ENCODE measurements at places on chromosomes 1 and 21. TPM values are rescaled to one million over a fixed set of nuclear protein-coding genes. Genes with fewer than 3 reads are reported as not detected.

Gene KCNA3
- total RNA-seq = 5.6 TPM

Gene PTPRC
- total RNA-seq = under 0.01 TPM

Gene NTNG1
- 4.4 TPM for total RNA-seq

Gene SOAT1
- 31.1 TPM for total RNA-seq

Gene MEX3A
- total RNA-seq = 1.7 TPM

GRCh38 chr1:32965251-32965747 lies 690 bp upstream of the RNF19B start:
- H3K4me1 ChIP-seq = peaks cover 12% of the 10 kb centered on the region
- H3K27ac ChIP-seq = no peak overlapping the region
- no peak for DNase-seq
- H3K4me3 ChIP-seq = no peak overlapping the region

GRCh38 chr1:22163564-22163963 lies 20.7 kb upstream of the WNT4 start:
- no peaks in the 10 kb centered on the region for H3K27me3 ChIP-seq
- H3K36me3 ChIP-seq = no peaks in the 10 kb centered on the region
- no peak overlapping the region for H3K4me3 ChIP-seq
- no peak overlapping the region for H3K27ac ChIP-seq
- no peak for DNase-seq

- no peaks in the 10 kb centered on the region for H3K4me1 ChIP-seq
- H3K4me3 ChIP-seq = no peak overlapping the region
- no peaks in the 10 kb centered on the region for H3K36me3 ChIP-seq
- DNase-seq = no peak
- no peak overlapping the region for H3K27ac ChIP-seq
- H3K27me3 ChIP-seq = no peaks in the 10 kb centered on the region
These were observed 23.8 kb downstream of the THEM4 start for GRCh38 chr1:151885479-151885878.

DNA sequence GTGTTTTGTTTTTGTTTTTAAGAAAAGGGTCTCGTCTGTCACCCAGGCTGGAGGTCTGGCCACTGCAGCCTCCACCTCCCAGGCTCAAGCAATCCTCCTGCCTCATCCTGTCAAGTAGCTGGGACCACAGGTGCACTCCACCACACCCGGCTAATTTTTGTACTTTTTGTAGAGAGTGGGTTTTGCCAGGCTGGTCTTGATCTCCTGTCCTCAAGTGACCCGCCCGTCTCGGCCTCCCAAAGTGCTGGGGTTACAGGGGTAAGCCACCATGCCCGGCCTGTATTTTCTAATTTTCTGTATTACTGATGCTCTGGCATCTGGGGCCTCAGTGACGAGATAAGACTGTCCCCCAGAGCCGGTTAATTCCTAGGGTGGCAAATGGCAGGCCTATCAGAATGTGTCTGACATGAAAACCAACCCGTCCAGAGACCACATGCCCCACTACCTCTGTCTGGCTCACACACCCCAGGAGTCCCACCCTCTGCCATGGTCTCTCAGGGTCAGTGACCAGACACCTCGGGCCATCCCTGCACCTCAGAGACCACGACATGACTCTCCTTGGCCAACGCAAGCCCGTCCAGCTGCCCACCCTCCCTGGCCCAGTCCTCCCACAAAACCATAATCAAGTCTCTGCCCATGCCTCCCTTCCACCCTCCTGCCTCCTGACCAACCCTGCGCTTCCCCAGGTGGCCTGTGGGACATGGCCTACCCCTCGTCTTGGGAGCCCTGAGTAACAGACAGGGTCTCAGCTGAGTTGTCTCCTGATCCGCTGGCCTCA lies 12.5 kb downstream of the NPHP4 start:
- no peak overlapping the region for H3K4me3 ChIP-seq
- H3K27me3 ChIP-seq = no peaks in the 10 kb centered on the region
- no peak for DNase-seq
- no peaks in the 10 kb centered on the region for H3K4me1 ChIP-seq
- H3K36me3 ChIP-seq = no peaks in the 10 kb centered on the region

- H3K4me1 ChIP-seq = no peaks in the 10 kb centered on the region
- DNase-seq = no peak
- H3K36me3 ChIP-seq = peaks cover 5% of the 10 kb centered on the region
- H3K4me3 ChIP-seq = no peak overlapping the region
- H3K27ac ChIP-seq = no peak overlapping the region
These were observed 95.6 kb downstream of the TTC3 start for GRCh38 chr21:37168666-37169065.

DNA sequence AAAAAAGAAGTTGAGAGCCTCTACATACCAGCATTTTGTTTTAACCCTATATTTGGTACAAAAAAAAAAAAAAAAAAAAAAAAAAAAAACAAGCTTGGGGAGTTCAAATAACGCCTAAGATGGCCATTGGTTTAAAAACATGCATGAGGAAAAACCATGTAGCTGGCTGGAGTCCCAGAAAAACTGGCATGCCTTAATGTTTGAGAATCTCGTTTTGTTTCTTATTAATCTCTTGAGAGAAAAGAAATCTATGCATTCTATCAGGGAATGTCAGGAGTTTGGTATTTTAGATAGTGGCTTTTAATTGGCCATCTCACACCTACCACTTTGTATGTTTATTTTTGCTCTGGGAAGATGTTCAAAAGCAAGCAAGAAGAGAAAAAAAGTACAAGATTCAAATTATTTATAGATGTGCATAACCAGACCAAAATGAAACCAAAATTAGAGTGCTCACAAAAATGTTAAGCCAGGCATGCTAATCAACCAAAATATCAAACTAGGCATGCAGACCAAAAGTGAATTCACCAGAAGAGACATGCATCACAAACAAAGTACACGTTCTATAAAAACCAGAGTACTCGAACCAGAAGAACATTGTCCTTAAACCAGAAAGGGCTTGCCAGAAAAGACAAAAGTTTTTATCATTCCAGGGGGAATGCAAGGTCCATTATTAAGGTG lies 156.6 kb downstream of the AK5 start:
- no peaks in the 10 kb centered on the region for H3K4me1 ChIP-seq
- no peak overlapping the region for H3K4me3 ChIP-seq
- H3K27me3 ChIP-seq = no peaks in the 10 kb centered on the region
- peak; percentile 79 for DNase-seq
- peak overlapping the region; percentile 65 for H3K27ac ChIP-seq
- no peaks in the 10 kb centered on the region for H3K36me3 ChIP-seq

- DNase-seq = no peak
- H3K36me3 ChIP-seq = no peaks in the 10 kb centered on the region
- H3K27ac ChIP-seq = no peak overlapping the region
- H3K4me1 ChIP-seq = peaks cover 20% of the 10 kb centered on the region
- H3K27me3 ChIP-seq = no peaks in the 10 kb centered on the region
These were observed 25.3 kb downstream of the MPZL1 start for GRCh38 chr1:167746988-167747655.

- peak; percentile 94 for DNase-seq
- no peak overlapping the region for H3K4me3 ChIP-seq
- H3K27ac ChIP-seq = no peak overlapping the region
These were observed 34.9 kb upstream of the RUNX3 start for GRCh38 chr1:24964811-24965570.

DNA sequence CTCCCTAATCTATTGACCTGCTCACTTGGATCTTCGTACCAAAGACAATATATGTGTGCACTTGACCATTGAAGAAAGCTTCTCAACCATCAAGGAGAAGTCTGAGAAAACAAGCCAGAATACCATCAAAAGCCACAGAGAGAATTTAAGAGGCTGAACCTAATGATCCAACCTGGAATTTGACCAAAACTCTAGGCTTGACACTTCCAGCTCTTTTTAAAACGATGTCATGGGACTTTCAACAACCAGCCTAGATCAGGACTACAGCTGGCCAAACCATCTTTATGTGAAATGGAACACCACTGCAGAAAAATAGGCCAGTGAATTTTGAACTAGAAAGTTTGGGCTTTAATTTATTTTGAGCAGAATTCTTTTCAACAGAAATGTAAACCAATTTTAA lies 444.4 kb downstream of the LTN1 start:
- no peaks in the 10 kb centered on the region for H3K27me3 ChIP-seq
- peak; percentile 30 for DNase-seq
- no peak overlapping the region for H3K4me3 ChIP-seq
- H3K4me1 ChIP-seq = peaks cover 2% of the 10 kb centered on the region
- H3K36me3 ChIP-seq = no peaks in the 10 kb centered on the region

- H3K36me3 ChIP-seq = no peaks in the 10 kb centered on the region
- H3K27ac ChIP-seq = no peak overlapping the region
- no peak overlapping the region for H3K4me3 ChIP-seq
- H3K4me1 ChIP-seq = no peaks in the 10 kb centered on the region
- DNase-seq = no peak
- no peaks in the 10 kb centered on the region for H3K27me3 ChIP-seq
These were observed 2.3 kb downstream of the PYHIN1 start for GRCh38 chr1:158933621-158934020.

GRCh38 chr1:84297546-84298244 lies 3.8 kb upstream of the SAMD13 start:
- DNase-seq = no peak
- H3K4me1 ChIP-seq = peaks cover 13% of the 10 kb centered on the region
- no peaks in the 10 kb centered on the region for H3K36me3 ChIP-seq
- H3K27ac ChIP-seq = no peak overlapping the region
- H3K27me3 ChIP-seq = no peaks in the 10 kb centered on the region

GRCh38 chr1:172278478-172278877 lies 142.0 kb upstream of the C1orf105 start:
- peak; percentile 87 for DNase-seq
- H3K4me3 ChIP-seq = no peak overlapping the region
- H3K36me3 ChIP-seq = no peaks in the 10 kb centered on the region
- no peak overlapping the region for H3K27ac ChIP-seq
- peaks cover 4% of the 10 kb centered on the region for H3K4me1 ChIP-seq

DNA sequence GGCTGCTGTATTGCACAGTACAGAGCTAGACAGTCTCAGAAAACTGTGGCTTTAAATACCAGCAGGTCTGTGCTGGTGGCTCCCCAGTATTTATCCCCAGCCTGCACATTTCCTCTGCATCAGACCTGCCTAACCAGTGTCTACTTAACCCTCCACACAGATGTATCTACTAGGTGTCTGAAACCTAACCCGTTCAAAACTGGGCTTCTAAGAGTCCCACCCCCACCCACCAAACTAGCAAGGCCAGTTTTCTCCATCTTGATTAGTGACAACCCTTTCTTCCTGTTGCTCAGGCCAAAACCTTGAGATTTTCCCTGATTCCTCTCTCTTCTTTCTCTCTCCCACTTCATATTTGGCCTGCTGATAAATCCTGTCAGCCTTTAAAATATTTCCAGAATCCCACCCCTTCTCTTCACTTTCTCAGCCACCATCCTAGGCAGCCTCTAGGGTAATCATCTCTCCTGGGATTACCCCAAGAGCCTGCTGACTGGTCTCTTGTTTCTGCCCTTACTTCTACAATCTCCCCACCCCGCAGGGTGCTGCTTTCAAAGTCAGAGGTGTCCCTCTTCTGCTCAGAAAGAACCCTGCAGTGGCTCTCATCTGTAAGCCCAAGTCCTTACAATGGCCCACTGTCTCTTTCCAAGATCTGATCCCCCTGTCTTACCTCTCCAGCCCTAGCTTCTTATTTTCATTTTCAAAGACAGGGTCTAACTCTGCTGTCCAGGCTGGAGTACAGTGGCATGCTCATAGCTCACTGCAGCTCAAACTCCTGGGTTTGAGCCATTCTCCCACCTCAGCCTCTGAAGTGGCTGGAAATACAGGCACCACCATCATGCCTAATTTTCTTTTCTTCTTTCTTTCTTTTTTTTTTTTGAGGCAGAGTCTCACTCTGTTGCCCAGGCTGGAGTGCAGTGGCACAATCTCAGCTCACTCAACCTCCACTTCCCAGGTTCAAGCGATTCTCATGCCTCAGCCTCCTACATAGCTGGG lies 45.2 kb downstream of the H3-3A start:
- no peak overlapping the region for H3K4me3 ChIP-seq
- peaks cover 7% of the 10 kb centered on the region for H3K4me1 ChIP-seq
- no peaks in the 10 kb centered on the region for H3K36me3 ChIP-seq
- no peak overlapping the region for H3K27ac ChIP-seq
- no peak for DNase-seq

GRCh38 chr1:227941509-227942020 lies 6.2 kb downstream of the WNT9A start:
- H3K4me1 ChIP-seq = no peaks in the 10 kb centered on the region
- no peak overlapping the region for H3K4me3 ChIP-seq
- DNase-seq = no peak
- no peak overlapping the region for H3K27ac ChIP-seq
- H3K27me3 ChIP-seq = no peaks in the 10 kb centered on the region
- no peaks in the 10 kb centered on the region for H3K36me3 ChIP-seq

DNA sequence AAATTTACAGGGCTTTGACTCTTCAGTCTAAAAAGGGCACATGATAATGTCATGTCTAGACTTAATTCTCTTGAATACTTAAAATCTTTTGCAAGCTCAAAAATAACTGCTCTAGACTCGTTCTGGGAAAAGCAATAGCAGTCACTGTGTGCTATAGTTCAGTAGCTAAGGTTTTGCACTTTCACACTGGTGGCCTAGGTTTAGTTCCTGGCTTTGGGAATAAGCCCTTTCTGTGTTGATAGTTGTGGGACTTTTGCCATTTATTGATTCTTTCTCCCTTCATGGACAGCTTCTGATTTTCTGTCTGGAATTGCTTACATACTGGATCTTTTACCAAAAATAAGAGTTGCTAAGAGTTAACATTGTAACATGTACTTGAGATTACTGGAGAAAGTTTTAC lies 151.2 kb downstream of the TRIM33 start:
- H3K27ac ChIP-seq = no peak overlapping the region
- no peaks in the 10 kb centered on the region for H3K27me3 ChIP-seq
- H3K36me3 ChIP-seq = no peaks in the 10 kb centered on the region
- no peak for DNase-seq
- no peak overlapping the region for H3K4me3 ChIP-seq

DNA sequence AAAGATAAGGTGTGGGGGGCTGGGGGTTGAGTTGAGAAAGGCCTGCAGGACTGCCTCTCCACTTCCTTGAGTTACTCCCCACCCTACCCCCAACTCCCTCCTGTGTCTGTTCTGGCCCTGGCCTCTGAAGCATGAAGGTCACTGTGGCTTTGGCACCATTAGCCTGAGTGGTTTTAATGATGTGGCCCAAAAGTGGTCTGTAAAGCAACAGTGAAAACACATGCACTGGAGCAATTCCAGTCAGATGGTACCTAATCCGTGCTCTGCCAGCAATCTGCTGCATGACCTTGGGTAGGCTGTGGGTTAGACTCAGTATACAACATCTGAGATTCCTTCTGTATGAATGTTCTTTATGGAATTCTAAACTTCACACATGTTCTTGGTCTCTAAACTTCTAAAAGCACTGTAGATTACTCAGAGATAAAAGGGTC lies 86.5 kb upstream of the ATP1A1 start:
- DNase-seq = peak; percentile 63
- H3K27me3 ChIP-seq = no peaks in the 10 kb centered on the region
- H3K27ac ChIP-seq = no peak overlapping the region
- H3K4me1 ChIP-seq = no peaks in the 10 kb centered on the region
- H3K4me3 ChIP-seq = no peak overlapping the region

DNA sequence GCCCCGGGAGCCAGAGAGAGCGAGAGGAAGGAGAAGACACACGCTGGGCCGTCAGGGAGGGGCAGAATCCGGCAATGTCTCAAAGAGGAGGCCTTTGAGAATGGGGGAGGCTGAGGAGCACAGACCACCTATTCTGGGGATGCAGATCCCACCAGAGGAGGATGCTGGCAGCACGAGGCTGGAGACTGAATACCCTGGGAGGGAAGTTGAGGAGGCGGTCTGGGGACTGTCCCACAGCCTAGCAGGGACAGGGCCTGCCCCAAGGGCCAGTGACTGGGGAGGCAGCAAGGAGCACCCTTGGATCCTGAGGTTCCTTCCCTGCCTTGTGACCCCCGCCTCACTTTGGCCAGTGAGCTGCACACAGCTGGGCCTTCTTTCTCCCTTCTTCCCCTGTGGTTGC lies 49.2 kb downstream of the SLC37A1 start:
- no peaks in the 10 kb centered on the region for H3K36me3 ChIP-seq
- H3K4me1 ChIP-seq = no peaks in the 10 kb centered on the region
- DNase-seq = no peak
- H3K4me3 ChIP-seq = no peak overlapping the region
- H3K27ac ChIP-seq = no peak overlapping the region
